ENCODE measurements at places on chromosomes 12 and 14. TPM values are rescaled to one million over a fixed set of nuclear protein-coding genes. Genes with fewer than 3 reads are reported as not detected.

DNA sequence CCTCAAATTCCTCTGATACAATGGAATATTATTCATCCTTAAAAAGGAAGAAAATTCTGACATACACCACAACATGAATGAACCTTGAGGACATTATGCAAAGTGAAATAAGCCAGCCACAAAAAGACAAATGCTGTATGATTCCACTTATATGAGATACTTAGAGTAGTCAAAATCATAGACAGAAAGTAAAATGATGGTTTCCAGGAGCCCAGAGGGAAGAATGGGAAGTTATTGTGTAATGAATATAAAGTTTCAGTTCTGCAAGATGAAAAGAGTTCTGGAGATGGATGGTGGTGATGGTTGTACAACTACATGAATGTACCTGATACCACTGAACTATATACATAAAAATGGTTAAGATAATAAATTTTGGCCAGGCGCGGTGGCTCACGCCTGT lies 18.3 kb downstream of the VWF start:
- no peak for DNase-seq

GRCh38 chr12:89376844-89377243 lies 24.5 kb upstream of the DUSP6 start:
- DNase-seq: no peak

- DNase-seq: peak; percentile 26
These were observed 753 bp downstream of the CSRNP2 start for GRCh38 chr12:51082561-51083125.

- no peak for DNase-seq
These were observed 72.7 kb downstream of the SAMD4A start for GRCh38 chr14:54639611-54640010.

GRCh38 chr12:131371401-131372170 lies 339.3 kb upstream of the SFSWAP start:
- no peak for DNase-seq

GRCh38 chr12:10739157-10740118 lies 16.3 kb upstream of the YBX3 start:
- peak; percentile 36 for DNase-seq

Gene ITGB7
- 12.9 TPM for total RNA-seq

Measured in upper lobe of left lung (tissue), 6 donors.